M059J (cell line): ENCODE measurements at places on chromosomes 11 and 22. TPM values are rescaled to one million over a fixed set of nuclear protein-coding genes. Genes with fewer than 3 reads are reported as not detected.

Gene ABTB2
- 1.8 and 3.2 TPM in 2 replicates for total RNA-seq

DNA sequence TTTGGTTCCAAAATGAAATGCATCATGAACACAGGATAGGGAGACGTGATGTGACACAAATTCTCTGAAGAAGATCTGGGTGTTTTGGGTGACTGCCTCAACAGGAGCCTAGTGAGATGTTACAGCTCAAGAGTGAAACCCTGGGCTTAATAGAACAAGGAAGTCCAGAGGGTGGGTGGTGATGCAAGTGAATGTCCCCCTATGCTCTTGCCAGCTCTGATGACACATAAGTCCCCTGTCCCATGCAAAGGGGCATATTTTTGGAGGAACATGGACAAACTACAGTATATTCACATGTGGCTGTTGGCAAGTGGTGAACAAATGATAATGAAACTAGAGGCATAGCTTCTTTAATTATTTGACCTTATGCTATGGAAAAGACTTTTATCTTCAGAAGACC lies 9.2 kb downstream of the CRTAM start:
- DNase-seq, result no peak

- DNase-seq, result no peak
Measured at GRCh38 chr11:16382638-16383380, 26.5 kb upstream of the SOX6 start.

Gene CCDC116
- total RNA-seq, result 0.05 TPM in 2 replicates

Gene KCNE3
- total RNA-seq, result 0.10 TPM in 1 of 2 replicates, not detected in the other

Gene TRIM64
- not detected in 2 replicates for total RNA-seq

Gene F2
- total RNA-seq, result not detected in 2 replicates

- no peak for DNase-seq
Measured at GRCh38 chr11:106242718-106243415, 165.4 kb downstream of the AASDHPPT start.

- DNase-seq, result peak; percentile 85
Measured at GRCh38 chr22:35430897-35431322, 31.0 kb downstream of the MCM5 start.

Gene SMPD1
- total RNA-seq, result 105 and 124 TPM in 2 replicates

GRCh38 chr11:18615628-18616392 lies 16.2 kb downstream of the MISFA start:
- no peak for DNase-seq

GRCh38 chr11:10462746-10463300 lies 7.8 kb downstream of the AMPD3 start:
- DNase-seq, result no peak

DNA sequence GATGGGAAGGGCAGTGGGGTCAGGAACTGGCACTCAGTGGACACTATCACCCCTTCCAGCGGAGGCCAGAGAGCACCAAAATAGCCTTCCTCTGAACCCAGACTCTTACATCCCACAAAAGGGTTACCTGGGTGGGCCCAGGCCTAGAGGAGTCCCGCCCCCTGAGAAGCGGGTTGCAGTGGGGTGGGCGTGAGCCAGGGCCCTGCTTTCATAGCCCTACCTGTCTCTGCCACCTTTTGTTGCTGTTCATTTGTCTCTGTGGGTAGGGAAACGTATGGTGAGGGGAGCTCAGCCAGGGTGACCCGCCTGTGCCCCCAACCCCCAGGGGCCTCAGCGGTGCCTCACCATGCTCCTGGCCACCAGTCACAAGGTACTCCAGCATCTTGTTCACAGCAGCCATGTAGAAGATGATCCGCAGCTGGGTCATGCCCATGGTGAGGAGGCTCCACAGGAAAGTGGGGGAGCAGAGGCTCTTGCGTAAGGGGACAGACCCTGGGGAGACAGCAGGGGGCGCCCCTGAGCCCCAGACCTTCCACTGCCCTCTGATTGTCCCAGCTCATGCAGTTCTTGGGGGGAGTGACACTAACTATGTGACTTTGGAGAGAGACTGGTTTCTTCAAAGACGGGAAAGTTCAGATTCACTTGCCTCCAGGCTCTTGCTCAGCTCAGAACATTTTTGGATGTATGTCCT lies 24.0 kb downstream of the SLC43A1 start:
- no peak for DNase-seq
